CD4-positive, alpha-beta T cell treated with Interleukin-15 for 4 hours (primary cell): ENCODE measurements at places on chromosomes 5 and 9.

- no peak for DNase-seq
Measured at GRCh38 chr5:32155211-32155610, 18.9 kb downstream of the GOLPH3 start.

- DNase-seq, result no peak
Measured at GRCh38 chr5:112127861-112128260, 291.2 kb downstream of the EPB41L4A start.

DNA sequence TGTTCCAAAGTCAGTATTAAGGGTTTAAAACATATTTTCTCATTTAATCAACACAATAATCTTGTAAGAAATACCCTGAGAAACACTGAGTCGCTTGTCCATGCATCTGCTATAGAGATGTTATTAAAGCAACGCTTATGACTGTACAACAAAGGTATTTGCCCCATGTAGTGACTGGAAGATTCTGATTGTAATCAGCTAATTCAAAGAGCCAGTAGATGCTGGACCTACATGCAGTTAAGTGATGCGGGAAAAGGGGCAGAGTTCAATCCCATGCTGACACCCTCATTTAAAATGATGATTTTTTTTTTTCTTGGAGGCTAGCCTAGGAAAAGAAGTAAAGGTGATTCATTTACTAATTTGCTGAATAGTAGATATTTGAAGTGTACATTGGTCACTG, 149.3 kb upstream of the MTAP start:
- no peak for DNase-seq

DNA sequence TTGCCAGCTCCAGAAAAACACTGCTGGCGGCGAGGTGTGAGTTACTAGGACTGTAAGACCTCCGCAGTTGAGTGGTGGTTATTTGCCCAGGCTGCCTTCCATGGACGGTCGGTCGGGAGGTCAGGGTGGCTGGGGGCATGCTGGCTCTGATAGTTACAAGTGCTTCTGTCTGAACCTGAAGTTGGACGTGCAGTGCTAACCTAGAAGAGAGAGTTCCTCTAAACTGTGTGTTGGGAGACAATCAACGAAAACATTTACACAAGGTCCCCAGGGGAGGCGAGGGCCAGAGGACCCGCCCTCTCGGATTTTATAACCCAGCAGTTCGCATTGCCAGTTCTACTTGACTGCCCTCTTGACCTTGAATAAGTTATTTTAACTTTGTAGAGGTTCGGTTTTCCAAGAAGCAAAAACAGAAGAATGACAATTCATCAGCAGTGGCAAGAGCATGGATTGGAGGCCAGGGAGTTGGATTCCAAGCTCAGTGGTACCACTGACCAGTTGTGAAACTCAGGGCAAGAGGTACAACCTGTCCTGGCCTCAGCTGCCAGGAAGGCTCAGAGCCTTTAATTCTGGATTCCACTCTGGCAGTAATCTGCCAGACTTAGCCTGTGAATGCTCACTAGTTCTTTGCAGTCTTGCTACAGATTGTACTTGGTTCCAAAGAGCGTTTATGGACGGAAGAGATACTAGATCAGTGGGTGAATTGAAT, 28.7 kb upstream of the PDE8B start:
- DNase-seq, result no peak

- DNase-seq, result peak; percentile 56
Measured at GRCh38 chr5:139394123-139394653, 716 bp downstream of the PROB1 start.

DNA sequence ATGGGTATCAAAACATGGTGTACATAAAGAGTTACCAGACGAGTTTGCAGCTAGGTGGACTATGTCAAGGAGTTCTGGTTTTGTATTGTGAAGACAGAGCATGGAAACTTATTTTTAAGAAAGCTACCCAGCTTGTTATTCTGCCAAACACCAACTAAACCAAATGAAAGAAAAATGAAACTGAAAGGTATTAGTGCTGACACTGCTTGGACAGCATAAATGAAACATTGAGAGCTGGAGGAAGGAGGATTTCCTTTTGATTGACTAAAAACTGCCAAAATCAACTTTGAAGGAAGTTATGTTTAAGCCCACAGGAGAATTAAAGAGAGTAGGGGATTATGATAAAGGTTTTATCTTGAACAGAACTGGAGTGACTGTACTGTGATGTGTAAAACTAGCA, 766.2 kb downstream of the PTPRD start:
- no peak for DNase-seq

DNA sequence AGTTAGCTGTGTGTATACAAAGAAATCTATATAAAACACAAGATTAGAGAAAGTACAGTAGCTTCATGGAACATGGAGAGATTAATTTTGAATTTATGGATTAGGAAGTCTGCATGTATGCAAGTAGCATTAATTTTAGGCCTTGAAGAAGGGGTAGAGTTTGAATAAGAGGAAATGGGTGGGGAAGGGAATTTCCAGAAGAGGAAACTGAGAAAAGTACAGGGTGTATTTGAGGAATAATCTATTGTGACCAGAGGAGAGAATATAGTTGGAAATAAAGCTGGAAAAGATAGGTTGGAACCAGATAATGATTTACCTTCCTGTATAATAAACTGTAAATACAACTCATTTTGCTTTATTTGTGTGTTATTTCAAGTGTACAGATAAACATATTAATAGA, 53.6 kb downstream of the CWC27 start:
- no peak for DNase-seq

DNA sequence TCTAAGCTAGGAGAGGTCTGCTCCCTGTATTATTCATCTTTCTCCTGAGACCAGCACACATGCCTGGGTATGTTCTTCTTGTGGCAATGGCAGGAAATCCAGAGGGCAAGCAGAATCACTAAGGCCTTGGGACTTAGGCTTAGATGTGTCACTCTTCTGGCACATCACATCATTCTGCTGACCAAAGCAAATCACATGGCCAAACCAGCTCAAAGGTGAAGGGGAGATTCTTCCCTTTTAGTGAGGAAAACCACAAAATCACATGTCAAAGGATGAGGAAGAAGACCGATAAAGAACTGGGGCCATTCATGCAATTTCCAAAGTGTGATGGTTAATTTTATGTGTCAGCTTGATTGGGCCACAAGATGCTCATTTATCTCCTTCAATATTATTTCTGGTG, 5.7 kb upstream of the AGGF1 start:
- no peak for DNase-seq

DNA sequence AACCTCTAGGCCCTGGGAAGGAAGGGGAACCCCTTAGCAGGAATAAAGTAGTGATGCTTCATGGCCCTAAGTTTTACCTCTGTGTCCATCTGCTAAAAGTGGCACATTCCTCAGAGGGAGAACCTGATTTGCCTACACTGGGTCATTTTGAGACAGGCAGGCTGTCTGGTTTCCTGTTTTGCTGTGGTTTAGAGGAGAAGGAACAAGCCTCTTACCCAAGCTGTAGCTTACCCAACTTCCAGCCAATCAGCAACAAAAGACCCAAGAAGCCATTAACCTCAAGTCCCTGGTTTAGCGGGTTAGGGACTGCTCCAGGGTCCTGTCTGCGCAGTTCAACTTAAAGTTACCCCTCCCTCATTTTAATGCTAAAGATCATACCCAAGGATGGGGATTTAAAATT, 411.0 kb downstream of the MAT2B start:
- no peak for DNase-seq

DNA sequence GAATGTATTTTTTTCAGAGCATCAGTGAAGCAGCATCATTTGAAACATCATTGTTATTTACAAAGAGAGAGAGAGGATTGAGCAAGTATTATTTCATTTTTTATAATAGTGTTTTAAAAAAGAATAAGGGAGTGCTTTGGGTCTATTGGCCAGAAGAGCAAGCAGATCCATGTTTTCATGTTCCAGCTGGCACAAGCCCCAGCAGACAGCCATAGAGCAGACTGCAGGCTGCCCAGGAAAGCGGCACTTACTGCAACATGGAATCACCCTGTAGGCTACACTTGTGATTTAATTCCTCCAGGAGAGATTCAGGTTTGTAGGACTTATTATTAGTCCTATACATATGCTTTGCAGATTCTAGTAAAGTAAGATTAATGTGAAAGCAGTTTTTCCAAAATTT, 407.0 kb upstream of the GRAMD2B start:
- DNase-seq, result no peak

DNA sequence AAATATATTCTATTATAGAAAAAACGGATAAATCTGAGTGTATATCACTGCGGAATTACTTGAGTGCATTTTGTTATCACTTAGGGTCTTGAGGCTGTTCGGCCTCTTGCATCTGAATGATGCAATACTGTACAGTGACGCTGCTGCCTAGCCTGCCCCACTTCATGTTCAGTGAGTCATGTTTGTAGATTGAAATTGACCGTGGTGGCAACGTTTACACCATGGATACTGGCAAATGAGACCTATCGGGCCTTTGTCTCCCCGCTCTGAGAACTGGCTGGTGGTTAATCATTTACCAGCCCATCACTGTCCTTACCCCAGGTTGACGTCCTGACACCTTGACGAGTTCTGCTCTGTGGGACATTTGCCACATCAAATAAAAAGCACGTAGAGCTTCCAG, 510.1 kb upstream of the ADAMTS16 start:
- no peak for DNase-seq

DNA sequence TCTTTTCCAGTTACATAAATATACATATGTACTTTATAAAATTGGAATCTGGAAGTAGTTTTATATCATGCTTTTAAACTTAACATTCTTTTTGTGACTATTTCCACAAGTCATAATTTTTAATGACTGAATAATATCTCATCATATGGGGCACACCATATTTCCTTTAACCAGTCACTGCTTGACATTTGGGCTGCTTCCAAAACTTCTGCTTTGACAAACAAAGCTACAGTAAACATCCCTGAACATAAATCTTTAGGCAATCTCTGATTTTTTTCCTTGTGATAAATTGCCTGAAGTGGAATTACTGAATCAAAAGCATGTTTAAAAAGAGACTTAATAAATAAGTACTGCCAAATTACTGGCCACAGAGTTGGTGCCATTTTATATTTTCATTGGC, 178.0 kb downstream of the FSTL4 start:
- no peak for DNase-seq

- no peak for DNase-seq
Measured at GRCh38 chr9:127693143-127693542, 13.6 kb upstream of the CFAP157 start.

DNA sequence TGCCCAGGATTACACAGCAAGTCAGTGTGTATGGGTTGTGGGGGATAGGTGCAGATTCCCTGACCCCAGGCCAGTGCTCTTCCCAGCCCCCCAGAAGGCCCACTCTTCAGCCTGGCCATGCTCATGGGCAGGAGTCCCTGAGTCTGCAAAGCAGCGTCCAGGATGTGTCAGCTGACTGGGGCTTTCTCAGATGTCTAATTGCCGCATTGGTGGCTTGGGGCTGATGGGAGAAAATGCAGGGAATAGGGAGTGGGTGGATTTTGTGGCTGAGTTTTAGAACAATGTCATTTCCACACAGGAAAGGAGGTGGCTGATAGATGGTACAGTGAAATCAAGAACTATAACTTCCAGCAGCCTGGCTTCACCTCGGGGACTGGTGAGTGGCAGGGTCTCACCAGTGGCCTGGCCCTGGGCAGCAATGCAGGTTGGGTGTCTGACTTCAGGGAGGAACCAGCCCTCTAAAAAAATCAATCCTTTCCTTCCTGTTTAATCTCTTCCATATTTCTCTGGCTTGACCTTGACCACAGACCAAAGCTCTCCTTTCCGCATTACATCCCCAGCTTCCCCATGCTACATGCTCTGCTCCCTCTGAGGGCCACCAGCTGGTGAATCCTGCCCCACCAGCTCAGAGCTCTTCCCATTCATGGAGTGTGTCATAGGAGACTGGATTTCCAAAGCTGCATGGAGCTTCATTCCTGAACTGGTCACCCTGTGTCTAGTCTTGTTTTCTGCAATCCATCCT, 14.2 kb downstream of the GLIPR2 start:
- no peak for DNase-seq

DNA sequence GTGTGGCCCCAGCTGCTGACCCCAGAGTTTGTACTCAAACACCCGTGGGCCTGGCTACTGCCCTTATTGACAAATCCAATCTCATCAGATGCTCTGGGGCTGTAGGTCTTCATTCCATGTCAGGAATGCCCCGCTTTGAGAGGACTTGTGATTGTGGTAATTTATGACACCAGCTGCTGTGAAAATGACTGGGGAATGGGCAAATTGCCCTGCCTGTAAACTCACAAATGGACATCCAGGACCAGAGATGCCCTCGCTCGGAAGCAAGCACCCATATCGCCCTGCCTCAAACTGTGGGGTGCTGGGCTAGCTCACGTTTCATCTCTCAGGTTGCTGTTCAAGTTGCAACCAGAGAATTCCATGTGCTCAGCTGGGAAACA, 225.9 kb upstream of the MAP3K1 start:
- no peak for DNase-seq
